ENCODE measurements at places on chromosomes 5 and 9.

DNA sequence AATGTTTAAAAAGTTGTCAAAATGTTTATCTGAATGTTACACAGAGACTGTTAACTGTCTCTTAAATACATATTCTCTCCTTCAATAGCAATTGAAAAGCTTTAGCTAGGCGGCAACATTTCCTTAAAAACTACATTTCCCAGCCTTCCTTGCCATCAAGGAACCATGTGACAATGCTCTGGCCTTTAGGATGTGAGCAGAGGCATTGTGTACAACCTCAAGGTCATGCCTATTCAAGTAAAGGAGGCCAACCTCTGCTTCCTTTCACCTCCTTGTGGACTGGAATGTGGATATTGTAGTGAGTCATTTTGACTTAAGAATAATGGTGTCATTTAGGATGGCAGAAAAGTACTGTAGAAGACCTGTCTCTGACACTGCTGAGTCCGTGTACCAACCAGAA lies 23.7 kb upstream of the MROH2B start:
- ATAC-seq = no peak

GRCh38 chr5:150186137-150186536 lies 3.7 kb upstream of the SLC6A7 start:
- no peak for ATAC-seq

- ATAC-seq = no peak
Observed at GRCh38 chr9:4506490-4506889, 16.2 kb downstream of the SLC1A1 start.

DNA sequence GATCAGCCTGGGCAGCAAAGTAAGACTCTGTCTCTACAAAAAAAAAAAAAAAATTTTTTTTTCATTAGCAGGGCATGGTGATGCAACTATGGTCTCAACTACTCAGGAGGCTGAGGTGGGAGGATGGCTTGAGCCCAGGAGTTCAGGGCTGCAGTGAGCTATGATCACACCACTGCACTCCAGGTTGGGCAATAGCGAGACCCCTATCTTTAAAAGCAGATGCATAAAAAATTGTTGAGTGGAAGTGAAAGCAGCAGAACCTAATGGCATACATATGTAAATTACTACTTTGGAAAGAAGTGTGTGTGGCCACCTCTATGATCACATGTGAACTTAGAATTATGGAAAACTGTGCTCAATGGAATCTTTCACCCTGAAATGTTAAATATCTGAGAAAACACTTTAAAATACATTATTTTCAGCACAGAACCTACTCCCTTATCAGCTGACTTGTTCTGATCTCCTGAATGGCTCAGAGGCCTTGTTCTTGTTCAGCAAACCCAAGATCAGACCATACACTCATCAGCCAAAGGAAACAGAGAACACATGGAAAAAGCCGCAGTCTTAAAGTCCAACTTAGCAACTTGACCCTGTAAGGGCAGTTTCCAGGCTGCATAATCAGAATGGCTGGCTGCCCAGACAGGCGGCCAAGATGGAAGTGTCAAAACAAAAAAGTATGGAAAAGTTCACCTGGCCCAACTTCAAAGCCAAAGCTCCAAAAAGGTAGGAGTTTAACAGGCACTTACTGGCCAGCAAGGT lies 56.5 kb downstream of the SIL1 start:
- peak; percentile 60 for ATAC-seq

DNA sequence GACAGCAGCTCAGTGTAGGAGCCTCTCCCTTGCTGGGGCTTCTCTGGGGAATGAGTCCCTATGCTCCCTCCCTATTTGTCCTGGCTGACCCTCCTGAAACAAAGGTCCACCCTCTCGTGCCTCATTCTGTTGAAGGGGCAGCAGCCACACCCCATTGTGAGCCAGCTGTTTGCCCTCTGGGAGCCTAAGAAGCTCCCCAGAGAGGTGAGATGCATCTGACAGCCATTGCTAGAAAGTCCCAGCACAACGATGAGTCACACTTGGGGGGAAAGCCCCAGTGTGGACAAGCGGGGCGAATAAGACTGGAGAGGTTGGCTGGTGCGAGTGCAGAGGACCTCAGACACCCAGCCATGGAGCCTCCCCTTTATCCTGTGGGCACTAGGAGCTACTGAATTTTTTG lies 101.4 kb downstream of the PPARGC1B start:
- ATAC-seq = peak; percentile 93

GRCh38 chr9:112074250-112075008 lies 100.7 kb downstream of the SUSD1 start:
- peak; percentile 83 for ATAC-seq

GRCh38 chr9:128153947-128154695 lies 4.9 kb downstream of the LCN2 start:
- ATAC-seq = no peak

GRCh38 chr5:1751864-1752822 lies 47.5 kb downstream of the MRPL36 start:
- no peak for ATAC-seq

- peak; percentile 54 for ATAC-seq
Observed at GRCh38 chr5:59724482-59725391, 168.8 kb downstream of the PDE4D start.

DNA sequence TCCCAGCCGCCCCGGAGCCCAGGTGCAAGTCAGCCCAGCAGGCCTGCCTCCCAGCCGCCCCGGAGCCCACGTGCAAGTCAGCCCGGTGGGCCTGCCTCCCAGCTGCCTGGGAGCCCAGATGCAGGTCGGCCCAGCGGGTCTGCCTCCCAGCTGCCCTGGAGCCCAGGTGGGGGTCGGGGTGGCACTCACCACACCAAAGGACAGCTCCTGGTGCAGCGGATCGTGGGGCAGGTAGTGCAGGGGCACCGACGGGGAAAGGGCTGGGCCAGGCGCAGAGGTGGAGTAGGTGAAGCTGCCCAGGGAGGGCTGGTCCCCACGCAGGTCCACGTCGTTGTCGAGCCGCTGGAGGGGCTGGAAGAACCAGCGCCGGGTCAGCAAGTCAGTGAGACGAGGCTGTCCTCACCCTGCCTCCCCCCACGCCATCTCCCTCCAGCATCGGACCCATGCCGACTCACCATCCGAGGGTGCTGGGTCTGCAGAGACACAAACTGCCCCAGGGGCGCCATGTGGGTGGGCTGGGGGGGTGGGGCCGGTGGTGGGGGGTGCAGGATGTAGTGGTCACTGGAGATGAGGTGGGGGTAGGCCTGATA lies 6.7 kb downstream of the RNF44 start:
- ATAC-seq = no peak

DNA sequence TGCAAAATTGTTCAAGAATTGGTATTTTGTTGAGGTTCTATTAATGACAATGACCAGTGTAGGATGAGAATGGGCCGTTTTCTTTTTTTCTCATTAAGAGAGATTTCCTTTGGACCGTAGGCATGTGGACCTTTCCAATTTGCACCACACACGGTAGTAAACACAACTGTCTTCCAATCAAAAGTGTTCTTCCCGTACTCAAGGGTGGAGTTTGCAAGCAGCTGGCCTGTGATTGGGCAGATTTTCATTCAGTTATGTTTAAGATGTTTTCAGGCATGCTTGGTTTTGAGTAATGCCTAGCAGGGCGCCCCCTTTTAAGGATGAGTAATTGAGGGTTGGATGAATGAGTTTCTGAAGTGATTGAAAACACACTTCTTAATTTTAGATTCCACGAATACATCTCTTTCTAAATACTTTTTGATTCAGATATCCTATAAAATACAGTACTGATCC lies 2.5 kb downstream of the KDM3B start:
- ATAC-seq = no peak

DNA sequence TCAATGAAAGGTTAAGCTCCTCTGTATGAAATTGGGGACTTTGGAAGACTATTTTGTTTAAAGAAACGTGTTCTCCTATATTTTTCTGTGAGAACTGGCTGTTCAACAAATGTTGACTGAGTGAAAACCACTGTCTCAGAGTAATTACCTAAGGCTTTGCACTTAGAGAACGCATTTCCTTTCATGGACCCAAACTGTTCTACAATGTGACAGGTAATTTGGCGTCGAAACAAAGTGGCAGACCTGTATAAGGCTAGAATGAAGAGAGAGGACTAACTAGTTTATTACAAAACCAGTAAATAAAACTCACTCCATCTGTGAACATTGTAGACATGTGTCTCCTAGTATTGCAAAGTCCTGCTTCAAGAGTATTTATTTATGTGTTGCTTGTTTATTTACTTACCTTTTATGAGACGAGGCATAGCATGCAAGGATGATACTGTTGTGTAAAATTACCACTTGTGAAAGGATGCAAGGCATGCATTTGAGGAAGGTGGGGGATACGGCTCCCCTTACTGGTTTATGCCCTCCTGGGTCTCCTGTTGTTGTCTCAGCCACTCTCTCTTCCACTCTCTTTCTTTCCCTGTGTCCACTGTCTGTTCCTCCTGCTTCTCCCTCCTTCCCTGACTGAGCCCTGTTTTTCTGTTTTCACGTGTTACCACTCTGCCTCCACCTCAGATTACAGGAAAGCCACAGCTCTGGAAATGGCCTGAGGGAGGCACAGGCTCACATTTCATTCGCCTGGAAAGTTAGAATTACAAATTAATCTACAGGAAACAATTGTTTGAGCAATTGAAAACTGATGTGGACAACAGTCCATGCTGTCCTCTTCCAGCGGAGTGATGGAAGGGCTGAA lies 444.0 kb upstream of the ZNF608 start:
- no peak for ATAC-seq

DNA sequence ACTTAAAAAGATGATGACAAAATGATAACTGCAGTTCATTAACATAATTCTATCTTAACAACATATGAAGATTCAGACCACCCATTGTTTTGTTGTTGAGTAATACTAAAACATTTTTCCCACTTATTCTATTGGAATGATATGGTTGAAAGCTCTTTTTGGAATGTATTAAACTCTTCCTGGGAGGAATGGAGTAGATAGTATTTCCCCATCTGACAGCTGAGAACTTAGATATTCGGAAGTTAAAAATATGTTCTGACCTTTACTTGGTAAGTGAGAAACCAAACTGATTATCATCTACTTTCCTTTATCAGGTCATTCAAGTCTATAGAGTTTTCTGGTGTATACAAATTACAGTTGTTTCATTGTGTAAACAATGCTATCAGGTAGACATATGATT lies 452.9 kb downstream of the CSNK1G3 start:
- ATAC-seq = no peak

- ATAC-seq = no peak
Observed at GRCh38 chr9:132185073-132186009, 23.5 kb downstream of the NTNG2 start.

GRCh38 chr5:64693636-64694035 lies 3.3 kb downstream of the SHISAL2B start:
- ATAC-seq = no peak

GRCh38 chr9:113641100-113641885 lies 177.8 kb downstream of the RGS3 start:
- ATAC-seq = no peak

GRCh38 chr5:78505860-78506259 lies 142.7 kb downstream of the LHFPL2 start:
- ATAC-seq = no peak

DNA sequence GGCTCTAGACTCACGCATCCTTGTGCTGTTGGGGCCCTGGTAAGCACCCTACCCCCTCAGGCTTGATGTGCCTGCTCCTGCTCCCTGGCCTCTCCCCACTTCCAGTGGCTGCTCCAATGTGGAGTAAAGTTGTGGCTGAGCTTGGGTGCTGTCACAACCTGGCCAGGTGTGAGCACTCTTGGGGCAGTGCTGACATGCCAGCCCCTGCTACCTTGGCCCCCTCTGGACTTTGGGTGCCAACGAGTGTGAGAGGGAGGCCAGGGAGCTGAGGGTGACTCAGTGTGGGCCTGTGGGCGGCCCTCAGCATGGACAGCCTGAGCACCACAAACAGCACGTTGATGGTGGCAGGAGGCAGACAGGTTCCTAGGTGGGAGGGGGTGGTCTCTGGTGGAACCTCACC lies 870.2 kb upstream of the C9orf72 start:
- ATAC-seq = peak; percentile 20

DNA sequence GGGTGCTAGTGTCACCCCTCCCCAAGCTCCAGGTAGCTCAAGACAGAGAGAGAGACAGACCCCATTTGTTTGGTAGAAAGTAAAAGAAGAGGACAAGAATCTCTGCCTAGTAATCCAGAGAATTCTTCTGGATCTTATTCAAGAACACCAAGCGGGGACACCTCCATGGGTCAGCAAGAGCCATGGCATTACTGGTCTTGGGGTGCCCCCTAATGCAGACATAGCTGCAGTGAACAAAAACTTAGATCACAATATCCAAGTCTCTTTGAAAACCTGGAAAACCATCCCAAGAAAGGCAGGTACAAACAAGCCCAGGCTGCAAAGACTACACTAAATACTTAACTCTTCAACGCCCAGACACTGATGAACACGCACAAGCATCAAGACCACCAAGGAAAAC lies 29.9 kb upstream of the PDE4D start:
- no peak for ATAC-seq

DNA sequence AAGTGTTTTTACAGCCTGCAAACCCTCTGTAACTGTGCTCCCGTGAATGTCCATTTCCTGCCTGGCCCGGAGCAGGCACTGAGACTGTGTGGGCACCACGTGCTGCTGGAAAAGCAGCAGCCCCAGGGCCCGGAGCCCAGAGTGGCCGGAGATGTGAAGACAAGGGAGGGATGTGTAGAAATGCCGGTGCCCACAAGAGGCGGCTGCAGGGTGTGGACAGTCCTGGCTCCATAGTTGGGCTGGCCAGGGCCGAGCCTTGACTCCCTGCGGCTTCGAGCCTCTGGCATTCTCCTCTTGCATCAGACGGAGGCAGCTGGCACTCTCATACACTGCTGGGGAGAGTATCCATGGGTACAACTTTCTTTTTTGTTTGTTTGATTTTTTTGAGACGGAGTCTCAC lies 13.2 kb upstream of the GFPT2 start:
- ATAC-seq = no peak
